ENCODE measurements at places on chromosomes 7 and 10. TPM values are rescaled to one million over a fixed set of nuclear protein-coding genes. Genes with fewer than 3 reads are reported as not detected.
A peak's percentile ranks its signal among the peaks of the same experiment; 100 is the strongest.

Gene NEURL1
- total RNA-seq, result 6.7 TPM

DNA sequence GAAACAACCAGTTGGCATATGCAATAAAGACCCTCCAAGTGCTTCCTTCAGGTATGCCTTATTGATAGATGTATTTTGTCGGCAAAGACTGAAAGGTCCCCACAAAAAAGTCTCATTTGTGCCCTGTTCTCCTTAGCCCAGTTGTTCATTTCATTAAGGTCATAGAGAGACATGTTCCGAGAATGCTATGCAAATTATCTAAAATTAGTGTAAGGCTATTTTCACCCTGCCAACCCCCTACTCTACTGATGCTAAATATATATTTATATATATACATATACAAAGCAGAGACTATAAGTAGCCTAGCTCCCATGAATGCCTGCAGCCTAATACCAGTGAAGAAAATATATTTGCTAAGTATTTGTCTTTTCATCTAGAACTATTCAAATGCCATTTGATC, 96.7 kb upstream of the ADO start:
- no peak for DNase-seq

GRCh38 chr10:116710076-116710475, 32.3 kb downstream of the HSPA12A start:
- DNase-seq, result no peak

Gene ACTA2
- total RNA-seq, result 11.3 TPM

Gene KLLN
- 2.2 TPM for total RNA-seq

DNA sequence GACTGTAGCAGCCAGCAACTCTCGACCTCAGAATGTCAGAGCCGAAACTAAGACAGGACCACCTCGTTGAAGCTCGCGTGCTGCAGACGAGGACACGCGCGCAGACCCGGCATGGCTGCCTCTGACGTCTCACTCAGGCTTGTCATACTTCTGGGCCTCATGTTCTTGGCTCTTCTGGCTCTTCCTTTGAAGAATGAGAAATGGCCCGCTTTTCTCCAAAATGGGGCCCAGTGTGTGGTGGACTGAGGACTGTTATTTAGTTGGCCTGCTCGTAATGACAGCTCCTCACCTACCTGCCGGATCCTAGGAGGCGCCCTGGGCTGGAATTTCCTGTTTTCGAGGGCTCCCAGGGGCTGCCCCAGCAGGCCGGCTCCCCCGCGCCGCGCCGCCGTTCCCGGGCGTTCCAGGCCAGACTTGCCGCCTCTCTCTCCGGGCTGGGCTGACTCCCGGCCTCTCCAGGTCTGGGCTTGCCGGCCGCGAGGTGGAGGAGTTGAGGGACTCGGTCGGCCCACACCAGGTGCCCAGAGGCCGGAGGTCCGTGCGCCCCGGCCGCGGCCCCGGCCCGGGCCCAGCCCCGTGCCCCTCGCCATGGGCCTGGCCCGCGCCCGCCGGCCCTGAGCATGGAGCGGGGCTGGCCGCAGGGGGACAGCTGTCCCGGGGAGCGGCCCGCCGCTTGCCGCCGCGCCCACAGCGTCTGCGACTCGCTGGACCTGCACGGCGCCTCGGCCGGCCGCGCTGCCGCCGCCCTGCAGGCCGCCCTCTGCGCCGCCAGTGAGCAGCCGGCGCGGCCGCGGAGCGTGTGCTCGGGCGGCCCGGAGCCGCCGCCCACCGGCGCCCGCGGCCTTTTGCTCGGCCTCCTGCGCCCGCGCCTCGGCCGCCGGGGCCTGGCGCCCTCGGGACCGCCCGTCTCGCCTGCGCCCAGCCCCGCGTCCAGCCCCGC, 28.1 kb downstream of the AGAP3 start:
- no peak for DNase-seq

- DNase-seq, result no peak
Measured at GRCh38 chr7:52712938-52713337, 322.5 kb upstream of the POM121L12 start.

DNA sequence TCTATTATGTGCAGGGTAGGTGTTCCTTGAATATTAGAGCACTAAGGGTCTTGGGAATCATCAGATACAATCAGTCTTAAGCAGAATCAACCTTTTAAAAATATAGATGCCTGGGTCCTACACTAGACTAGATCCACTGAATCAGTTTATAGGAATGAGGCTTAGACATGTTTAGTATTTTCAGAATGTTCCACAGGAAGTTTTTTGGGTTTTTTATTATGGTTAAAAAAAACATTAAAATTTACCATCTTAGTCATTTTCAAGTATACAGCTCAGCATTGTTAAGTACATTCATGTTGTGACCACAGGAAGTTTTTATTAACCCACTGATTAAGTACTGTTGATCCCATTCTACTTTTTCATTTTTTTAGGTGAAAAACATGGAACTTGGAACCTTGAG, 135.7 kb downstream of the LCOR start:
- no peak for DNase-seq

Gene STEAP1
- total RNA-seq, result 0.27 TPM

GRCh38 chr7:84069033-84069432, 125.6 kb downstream of the SEMA3A start:
- DNase-seq, result no peak

DNA sequence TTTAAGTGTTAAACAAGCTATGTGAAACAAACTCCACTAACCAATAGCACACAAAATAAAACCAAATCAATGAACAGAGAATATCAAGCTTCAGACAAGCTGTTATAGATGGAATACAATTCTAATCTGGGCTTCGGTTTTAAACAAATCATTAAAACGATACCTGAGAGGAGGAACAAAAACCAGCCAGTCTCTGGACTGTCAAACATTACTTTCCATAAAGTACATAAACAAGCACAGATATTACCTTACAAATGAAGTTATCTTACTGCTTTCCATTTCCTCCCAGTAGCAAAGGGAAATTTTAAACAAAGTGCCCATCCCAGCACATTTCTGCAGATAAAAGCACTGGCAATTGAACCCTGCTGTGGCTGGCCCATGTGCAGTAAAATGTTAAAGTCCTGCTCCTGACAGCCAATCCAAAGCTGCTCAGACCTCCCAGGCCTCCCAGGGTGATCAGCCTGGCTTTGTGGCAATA, 128.0 kb downstream of the NRCAM start:
- no peak for DNase-seq

- no peak for DNase-seq
Measured at GRCh38 chr10:36688717-36689116, 436.7 kb upstream of the ANKRD30A start.

DNA sequence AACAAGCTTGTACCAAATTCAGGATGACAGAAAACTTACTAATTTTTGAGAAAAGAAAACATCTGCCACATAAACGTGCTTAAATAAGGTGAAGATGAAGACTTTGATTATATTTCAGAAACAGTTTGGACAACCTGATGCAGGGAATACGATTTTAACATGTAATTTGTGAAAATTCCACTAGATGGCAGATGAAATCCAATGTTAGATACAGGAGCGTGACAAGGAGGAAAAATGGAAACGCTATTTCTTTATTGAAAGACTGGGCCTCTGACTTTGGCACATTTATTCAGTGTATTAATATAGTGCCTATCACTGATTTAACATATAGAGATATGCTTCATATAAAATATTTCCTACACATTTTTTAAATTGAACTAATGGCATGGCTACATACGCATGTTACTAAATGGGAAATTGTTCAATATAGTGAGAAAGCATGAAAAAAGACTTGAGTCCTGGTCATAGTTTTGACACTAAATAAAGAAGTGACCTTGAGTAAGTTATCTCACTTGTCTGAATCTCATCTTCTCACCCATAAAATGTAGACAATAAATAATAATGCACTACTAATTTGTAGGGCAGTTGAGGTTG, 60.7 kb downstream of the CD36 start:
- peak; percentile 22 for DNase-seq

- no peak for DNase-seq
Measured at GRCh38 chr10:122171302-122172075, 99.6 kb upstream of the BTBD16 start.

- DNase-seq, result no peak
Measured at GRCh38 chr7:127389321-127389720, 3.2 kb downstream of the ZNF800 start.

- DNase-seq, result no peak
Measured at GRCh38 chr7:135713836-135714470, 14.0 kb downstream of the SLC13A4 start.

DNA sequence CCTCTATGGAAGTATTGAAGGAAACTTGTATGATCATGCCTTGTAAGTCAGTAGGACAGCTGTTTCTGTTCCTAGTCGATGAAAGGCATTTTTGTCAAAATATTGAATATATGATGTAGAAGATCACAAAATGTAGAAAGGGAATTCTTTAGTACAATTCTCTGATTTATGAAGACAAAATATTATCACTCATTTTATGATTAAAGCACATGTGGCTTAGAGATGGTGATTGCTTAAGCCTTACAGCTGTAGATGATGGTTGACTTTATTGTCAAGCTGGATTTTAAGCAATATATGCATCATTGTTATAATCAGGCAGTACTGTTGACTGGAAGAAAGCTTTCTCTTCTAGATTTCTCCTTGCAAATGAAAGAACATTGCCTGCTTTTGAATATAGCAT, 26.4 kb downstream of the MXI1 start:
- no peak for DNase-seq

GRCh38 chr10:85528318-85528652, 838.3 kb downstream of the GRID1 start:
- no peak for DNase-seq

Gene CRTAC1
- not detected for total RNA-seq

GRCh38 chr10:49264177-49264677, 34.7 kb upstream of the C10orf71 start:
- no peak for DNase-seq

DNA sequence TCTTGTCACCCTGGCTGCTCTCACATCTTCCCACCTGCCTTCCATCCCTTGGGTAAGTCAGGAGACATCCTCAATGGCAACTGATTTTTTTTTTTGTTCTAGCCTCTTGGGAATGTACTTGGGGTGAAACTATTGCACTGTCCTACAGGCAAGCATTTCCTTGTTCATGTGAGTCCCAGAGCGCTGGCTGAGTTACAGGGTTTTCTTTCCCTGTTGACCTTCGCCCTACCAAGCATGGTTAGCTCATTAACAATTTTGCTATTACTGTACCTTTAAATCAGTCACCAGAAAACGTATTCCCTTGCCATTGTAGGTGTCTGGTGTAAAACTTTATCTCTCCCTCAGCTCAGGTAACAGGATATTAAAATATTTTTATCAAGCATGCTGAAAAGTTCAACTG, 98.9 kb downstream of the PRLHR start:
- no peak for DNase-seq

DNA sequence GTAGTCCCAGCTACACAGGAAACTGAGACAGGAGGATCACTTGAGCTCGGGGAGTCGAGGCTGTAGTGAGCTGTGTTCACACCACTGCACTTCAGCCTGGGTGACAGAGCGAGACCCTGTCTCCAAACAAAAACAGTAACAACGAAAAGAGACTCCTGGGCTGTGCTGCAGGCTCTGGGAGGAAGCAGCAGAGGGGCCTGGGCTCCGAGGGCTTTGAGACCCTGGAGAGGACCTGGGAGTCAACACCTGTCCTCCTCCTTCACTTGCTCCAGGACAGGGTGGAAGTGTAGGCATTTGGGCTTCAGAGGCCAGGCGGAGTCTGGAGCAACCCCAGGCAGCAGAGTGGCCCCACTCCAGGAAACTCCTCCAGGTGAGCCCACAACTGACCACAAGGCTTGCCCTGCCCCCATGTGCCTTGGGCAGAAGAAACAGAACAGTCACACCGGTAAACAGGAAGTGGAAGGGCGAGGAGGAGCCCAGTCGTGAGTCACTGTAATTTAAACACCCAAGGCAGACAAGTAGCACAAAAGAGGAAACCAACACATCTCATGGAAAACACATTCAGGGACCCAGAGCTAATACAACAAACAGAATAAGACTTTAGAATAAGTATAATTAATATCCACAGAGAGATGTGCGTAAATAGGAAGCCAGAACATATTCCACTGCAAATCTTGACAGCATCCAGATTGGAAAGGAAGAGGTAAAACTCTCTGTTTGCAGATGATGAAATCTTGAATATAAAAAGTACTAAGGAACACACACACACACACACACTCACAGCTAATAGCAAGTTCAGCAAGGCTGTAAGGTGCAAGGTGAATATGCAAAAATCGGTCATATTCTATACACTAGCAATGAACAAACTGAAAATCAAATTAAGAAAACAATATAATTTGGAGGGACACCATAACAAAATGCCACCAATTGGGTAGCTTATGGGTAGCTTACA, 20.5 kb upstream of the RASGEF1A start:
- DNase-seq, result peak; percentile 61

Data from hematopoietic multipotent progenitor cell (in vitro differentiated cells).